Stimulated activated CD4-positive, alpha-beta T cell treated with anti-CD3 and anti-CD28 coated beads, Interleukin-15, amount 100 ng/mL, for 1 hour (primary cell): ENCODE measurements at places on chromosomes 6 and 20.

GRCh38 chr6:170311696-170312095, 5.1 kb downstream of the FAM120B start:
- DNase-seq, result no peak

DNA sequence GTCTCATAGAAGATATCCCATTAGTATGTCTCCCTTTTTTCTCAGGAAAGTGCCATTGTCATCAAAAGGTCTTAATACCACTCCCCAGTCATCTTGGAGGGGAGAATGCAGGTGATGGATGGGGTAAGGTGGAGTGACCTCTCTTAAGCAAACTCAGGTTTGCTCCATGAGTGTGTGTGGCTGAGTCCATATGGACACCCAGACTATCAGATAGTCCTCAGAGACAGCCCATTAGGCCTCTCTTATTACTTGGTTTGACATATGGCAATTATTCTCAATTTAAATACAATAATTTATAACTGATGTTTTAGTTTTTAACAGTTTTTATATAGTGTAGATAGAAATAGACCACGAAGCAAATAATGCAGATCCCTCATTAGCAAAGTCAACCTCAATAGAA, 23.2 kb downstream of the LAMA4 start:
- no peak for DNase-seq

- DNase-seq, result no peak
Measured at GRCh38 chr6:109010705-109011102, 83.9 kb downstream of the SESN1 start.

DNA sequence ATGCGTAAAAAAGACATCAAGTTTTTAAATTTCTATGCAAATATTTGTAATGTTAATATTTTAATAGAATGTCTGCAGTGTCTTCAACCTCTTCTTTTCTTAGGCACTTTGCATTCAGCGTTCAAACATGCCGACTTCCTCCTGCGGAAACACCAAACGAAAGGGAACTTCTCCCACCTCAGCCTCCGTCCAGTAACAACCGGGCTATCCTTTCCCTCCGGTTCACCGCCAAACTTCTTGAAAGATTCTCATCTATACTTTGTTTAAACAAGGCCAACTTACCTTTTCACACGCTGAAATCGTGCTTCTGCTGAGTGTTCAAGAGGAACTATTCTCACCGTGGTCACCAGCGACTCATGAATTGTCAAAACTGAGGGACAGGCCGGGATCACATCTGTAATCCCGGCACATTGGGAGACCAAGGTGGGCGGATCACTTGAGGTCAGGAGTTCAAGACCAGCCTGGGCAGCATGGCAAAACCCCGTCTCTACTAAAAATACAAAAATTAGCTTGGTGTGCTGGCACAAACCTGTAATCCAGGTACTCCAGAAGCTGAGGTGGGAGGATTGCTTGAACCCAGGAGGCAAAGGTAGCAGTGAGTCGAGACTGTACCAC, 44.8 kb downstream of the GJA1 start:
- no peak for DNase-seq

DNA sequence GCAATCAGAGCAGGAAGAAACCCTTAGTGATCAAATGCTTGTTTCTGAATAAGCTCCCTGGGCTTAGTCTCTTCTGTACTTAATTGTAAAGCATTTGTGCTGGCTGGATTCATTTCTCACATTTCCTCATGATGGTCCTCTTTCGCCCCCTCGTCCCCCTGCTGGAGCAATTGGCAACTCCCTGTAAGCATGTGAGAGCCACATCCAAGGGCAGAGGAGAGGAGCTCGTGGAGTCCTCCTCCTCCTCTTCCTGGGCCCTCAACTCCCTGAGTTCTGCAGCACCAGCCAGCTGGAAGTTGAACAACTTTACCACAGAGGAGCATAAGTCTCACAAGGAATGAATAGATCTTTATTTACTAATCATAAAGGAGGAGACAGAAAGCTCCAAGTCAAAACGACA, 12.6 kb downstream of the ANKEF1 start:
- no peak for DNase-seq

- no peak for DNase-seq
Measured at GRCh38 chr6:1584996-1585668, 24.6 kb upstream of the FOXC1 start.

DNA sequence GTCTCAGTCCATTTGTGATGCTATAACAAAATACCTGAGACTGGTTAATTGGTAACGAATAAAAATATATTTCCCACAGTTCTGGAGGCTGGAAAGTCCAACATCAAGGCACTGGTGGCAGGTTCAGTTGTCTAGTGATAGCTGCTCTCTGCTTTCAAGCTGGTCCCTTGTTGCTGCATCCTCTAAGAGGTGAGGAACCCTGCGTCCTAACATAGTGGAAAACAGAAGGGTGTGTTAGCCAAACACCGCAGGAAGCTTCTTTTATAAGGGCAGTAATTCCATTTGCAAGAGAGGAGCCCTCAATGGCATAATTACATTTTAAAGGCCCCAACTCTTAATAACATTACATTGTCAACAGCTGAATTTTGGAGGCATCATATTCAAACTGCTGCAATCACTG, 372.7 kb downstream of the ADGRB3 start:
- DNase-seq, result no peak

DNA sequence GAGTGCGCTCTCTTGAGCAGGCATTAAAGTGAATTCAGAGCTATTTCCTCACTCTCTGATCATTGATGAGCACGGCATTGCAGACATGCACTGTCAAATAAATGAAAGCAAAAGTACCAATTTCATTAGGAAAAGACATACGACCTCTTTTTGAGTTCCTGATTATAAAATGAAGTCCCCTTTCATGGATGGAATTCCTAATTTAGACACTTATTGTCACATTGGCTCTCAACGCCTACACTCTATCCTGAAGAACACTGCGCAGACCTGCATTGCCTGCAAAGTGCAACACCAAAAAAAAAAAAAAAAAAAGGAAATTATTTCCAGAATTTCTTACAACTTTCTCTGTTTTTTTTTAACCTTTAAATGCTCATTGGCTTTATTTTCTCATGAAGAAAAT, 1.6 kb downstream of the ADGRB3 start:
- DNase-seq, result no peak
